ENCODE measurements at places on chromosomes 12 and 14. TPM values are rescaled to one million over a fixed set of nuclear protein-coding genes. Genes with fewer than 3 reads are reported as not detected.

GRCh38 chr12:28424965-28425364, 234.7 kb downstream of the CCDC91 start:
- no peak for DNase-seq
- no peak overlapping the region for H3K4me3 ChIP-seq
- no peaks in the 10 kb centered on the region for H3K4me1 ChIP-seq

GRCh38 chr14:103889313-103890051, 38.8 kb upstream of the TDRD9 start:
- H3K4me1 ChIP-seq: peaks cover 31% of the 10 kb centered on the region
- H3K27ac ChIP-seq: peak overlapping the region; percentile 66
- H3K4me3 ChIP-seq: peak overlapping the region; percentile 49
- no peaks in the 10 kb centered on the region for H3K36me3 ChIP-seq
- no peaks in the 10 kb centered on the region for H3K27me3 ChIP-seq
- DNase-seq: peak; percentile 82

DNA sequence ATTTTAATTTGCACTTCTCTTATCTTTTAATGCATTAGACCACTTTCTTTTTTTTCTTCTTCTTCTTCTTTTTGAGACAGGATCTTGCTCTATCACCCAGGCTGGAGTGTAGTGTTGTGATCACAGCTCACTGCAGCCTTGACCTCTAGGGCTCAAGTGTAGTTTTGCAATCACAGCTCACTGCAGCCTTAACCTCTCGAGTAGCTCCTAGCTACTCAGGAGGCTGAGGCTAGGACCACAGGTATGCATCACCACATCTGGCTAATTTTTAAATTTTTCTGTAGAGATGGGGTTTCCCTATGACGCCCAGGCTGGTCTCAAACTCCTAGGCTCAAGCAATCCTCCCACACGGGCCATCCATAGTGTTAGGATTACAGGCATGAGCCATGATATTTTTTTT, 12.7 kb downstream of the TMED8 start:
- H3K4me1 ChIP-seq: no peaks in the 10 kb centered on the region
- H3K27me3 ChIP-seq: no peaks in the 10 kb centered on the region
- no peak overlapping the region for H3K4me3 ChIP-seq
- H3K27ac ChIP-seq: no peak overlapping the region

- no peak overlapping the region for H3K4me3 ChIP-seq
- DNase-seq: no peak
- H3K36me3 ChIP-seq: no peaks in the 10 kb centered on the region
- H3K4me1 ChIP-seq: no peaks in the 10 kb centered on the region
- 0 out of 2 replicates have a peak, but pooled peaks cover 14% of the 10 kb centered on the region for H3K27me3 ChIP-seq
- H3K27ac ChIP-seq: no peak overlapping the region
Observed at GRCh38 chr14:36212987-36213386, 36.5 kb upstream of the PTCSC3 start.

GRCh38 chr12:94133964-94134795, 14.2 kb upstream of the PLXNC1 start:
- no peak for DNase-seq
- no peaks in the 10 kb centered on the region for H3K27me3 ChIP-seq
- no peaks in the 10 kb centered on the region for H3K4me1 ChIP-seq
- H3K36me3 ChIP-seq: no peaks in the 10 kb centered on the region

- no peaks in the 10 kb centered on the region for H3K27me3 ChIP-seq
- H3K4me1 ChIP-seq: no peaks in the 10 kb centered on the region
- no peak overlapping the region for H3K4me3 ChIP-seq
- DNase-seq: no peak
- H3K36me3 ChIP-seq: peaks cover 10% of the 10 kb centered on the region
Observed at GRCh38 chr12:66154776-66155175, 15.0 kb downstream of the TMBIM4 start.

GRCh38 chr14:74865156-74865555, 10.8 kb downstream of the PROX2 start:
- no peaks in the 10 kb centered on the region for H3K36me3 ChIP-seq
- H3K4me1 ChIP-seq: no peaks in the 10 kb centered on the region
- no peak overlapping the region for H3K27ac ChIP-seq
- DNase-seq: no peak
- H3K4me3 ChIP-seq: no peak overlapping the region

DNA sequence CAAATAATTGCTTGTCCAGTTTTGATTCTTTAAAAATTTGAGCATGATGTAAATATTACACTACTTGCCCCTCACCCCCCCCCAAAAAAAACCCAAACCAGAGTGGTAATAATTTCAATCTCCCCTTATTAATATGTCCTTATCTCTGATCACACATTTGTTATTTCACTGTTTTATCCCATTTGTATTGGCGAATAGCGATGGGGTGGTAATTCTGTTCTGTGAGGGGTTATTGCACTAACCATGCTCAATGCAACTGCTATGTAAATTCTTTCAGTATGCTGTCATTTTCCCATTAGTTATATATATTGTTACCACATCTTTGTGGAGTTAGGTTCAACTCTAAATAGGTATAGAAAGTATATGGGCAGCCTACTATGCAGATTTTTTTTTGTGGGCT, 1.1 kb downstream of the RIMKLB start:
- H3K27ac ChIP-seq: peak overlapping the region; percentile 96
- DNase-seq: no peak
- no peaks in the 10 kb centered on the region for H3K27me3 ChIP-seq
- H3K36me3 ChIP-seq: peaks cover 5% of the 10 kb centered on the region

DNA sequence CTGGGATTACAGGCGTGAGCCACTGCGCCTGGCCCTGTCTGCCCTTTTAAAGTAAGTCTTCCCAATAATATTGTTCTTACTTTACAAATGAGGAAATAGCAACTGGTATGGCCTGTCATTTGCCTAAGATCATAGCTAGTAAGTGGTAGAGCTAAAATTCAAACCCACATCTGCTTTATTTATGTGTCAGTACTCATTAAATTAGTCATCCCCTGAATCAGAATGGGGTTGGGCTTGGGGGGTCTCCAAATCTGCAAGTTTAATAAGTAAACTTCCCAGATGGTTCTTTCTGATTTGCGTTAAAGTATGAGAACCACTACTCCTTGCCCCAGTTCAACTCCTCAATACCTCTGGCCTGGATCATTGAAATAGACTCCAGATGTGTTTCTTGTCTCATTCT, 96.2 kb downstream of the FAR2 start:
- no peaks in the 10 kb centered on the region for H3K36me3 ChIP-seq
- no peaks in the 10 kb centered on the region for H3K27me3 ChIP-seq
- DNase-seq: no peak

DNA sequence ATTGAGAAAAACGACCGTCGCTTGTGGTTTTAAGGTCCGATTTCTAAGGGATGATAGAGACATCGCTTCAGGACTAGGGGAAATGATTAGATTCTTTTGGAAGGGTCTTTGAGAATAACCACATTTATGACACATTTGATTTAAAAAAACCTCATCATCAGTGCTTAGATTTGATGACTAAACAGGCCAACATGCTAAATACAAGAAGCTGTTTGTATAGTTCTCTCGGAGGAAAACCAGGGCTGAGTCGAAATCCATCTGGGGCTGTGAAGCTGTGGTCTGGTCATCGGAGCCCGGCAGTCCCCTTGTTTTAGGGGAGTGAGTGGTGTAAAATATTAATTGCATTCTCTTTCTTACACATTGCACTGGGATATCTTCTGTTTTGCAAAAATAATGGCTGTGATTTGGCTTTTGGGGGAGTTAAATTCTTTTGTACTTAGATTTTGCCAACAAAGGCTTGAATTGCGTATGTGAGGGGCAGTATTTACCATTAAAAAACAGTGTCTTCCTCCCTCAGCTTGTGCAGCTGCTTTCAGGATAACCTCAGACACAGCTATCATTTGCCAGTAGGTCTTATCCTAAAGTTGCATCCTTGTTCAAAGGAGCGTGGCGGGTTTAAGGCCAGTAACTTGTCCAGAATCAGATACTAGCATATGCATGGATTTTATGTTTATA, 550 bp downstream of the GNG2 start:
- H3K36me3 ChIP-seq: no peaks in the 10 kb centered on the region
- no peaks in the 10 kb centered on the region for H3K4me1 ChIP-seq
- no peaks in the 10 kb centered on the region for H3K27me3 ChIP-seq
- no peak for DNase-seq
- H3K27ac ChIP-seq: no peak overlapping the region

- peaks cover 3% of the 10 kb centered on the region for H3K27me3 ChIP-seq
- H3K4me1 ChIP-seq: peaks cover 6% of the 10 kb centered on the region
- no peaks in the 10 kb centered on the region for H3K36me3 ChIP-seq
- no peak overlapping the region for H3K27ac ChIP-seq
- no peak for DNase-seq
Observed at GRCh38 chr14:23523229-23524016, 28.1 kb downstream of the ZFHX2 start.

- H3K27me3 ChIP-seq: no peaks in the 10 kb centered on the region
- no peak overlapping the region for H3K4me3 ChIP-seq
- DNase-seq: no peak
- no peak overlapping the region for H3K27ac ChIP-seq
- H3K36me3 ChIP-seq: no peaks in the 10 kb centered on the region
Observed at GRCh38 chr12:14905269-14906004, 19.8 kb upstream of the MGP start.

DNA sequence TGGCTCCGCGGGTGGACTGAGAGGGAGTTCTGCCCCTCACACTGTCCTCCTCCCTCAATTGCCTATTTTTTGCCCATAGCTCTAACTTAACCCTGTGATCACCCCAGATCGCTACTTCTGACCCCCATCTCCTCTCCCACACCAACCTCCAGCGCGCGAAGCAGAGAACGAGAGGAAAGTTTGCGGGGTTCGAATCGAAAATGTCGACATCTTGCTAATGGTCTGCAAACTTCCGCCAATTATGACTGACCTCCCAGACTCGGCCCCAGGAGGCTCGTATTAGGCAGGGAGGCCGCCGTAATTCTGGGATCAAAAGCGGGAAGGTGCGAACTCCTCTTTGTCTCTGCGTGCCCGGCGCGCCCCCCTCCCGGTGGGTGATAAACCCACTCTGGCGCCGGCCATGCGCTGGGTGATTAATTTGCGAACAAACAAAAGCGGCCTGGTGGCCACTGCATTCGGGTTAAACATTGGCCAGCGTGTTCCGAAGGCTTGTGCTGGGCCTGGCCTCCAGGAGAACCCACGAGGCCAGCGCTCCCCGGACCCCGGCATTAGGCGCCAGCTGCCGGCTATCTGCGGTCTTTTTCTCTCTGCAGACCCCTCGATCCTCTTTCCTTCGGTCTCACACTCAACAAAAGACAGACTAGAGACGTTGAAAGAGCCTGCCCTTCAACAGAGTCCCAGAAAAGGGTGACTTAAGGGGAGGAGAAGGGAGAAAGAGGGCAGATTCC, 3.0 kb upstream of the TBX3 start:
- no peaks in the 10 kb centered on the region for H3K27me3 ChIP-seq
- H3K36me3 ChIP-seq: no peaks in the 10 kb centered on the region
- no peak for DNase-seq
- H3K4me1 ChIP-seq: no peaks in the 10 kb centered on the region

The ATG101 gene
- 48.6 TPM for total RNA-seq

The C12orf54 gene
- total RNA-seq: 0.23 TPM

The FOXM1 gene
- 107 TPM for total RNA-seq

The HRK gene
- total RNA-seq: 0.04 TPM

The PLCZ1 gene
- total RNA-seq: not detected

The SPIC gene
- not detected for total RNA-seq

The SCNN1A gene
- total RNA-seq: not detected

The CLEC4C gene
- not detected for total RNA-seq

The CSRP2 gene
- 129 TPM for total RNA-seq

The TMEM179 gene
- total RNA-seq: not detected

Measured in SJCRH30 (cell line).